ENCODE measurements at places on chromosomes 3 and 15.

- no peak for DNase-seq
Measured at GRCh38 chr3:68059628-68060152, 405.3 kb upstream of the SUCLG2 start.

DNA sequence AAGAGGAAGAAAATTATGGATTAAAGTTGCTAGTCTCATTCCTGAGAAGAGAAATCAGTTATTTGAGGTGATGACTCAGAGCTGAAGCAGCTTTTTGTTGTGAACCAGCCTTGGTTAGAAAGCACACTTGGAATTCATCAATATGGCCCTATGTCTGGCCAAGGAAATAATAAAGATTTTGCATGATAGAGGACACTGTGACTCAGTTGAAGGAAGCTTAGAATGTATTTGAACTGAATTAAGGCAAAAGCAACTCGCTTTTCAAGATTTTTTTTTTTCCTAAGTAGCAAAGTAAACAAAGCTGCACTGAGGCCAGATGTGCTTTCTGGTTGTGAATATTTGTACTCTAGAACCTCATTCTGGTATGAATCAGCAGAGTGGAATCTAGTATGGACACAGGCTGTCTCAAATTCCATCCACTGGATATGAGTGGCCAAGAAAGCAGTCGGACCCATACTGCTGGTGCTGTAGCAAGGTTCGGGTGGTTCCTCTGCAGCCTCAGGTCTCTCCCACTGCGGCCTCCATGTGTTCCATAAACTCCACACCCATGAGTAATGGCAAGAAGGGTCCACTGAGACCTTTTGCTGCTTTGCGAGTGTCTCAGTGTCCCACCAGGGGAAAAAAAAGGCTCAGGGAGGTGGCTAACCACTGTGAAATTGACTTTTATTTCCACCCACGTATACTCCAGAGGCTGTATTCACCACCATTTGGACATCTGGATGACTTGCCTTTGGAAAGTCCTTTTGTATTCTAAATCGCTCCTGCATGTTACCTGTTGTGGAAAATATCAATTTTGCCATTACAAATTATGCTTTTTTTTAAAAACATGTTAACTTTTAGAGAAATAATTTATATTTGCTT, 53.1 kb downstream of the TGFBR2 start:
- DNase-seq = no peak

DNA sequence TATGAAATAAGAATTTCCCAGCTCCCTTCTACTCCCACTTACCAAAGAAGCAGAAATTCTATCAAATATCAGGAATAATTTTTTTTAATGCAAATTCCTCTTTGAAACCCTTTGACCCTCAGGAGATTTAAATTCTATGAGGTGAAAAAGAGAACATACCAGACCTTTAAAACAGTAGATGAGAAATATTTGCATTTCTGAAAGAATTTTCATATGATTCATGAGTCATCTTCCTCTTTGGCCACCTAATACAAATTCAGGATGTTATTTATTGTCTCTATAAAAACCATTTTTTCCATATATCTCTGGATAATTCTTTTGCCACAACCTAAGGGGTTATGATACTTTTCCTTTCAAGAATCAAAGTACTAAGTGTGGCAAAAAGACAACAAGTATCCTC, 67.3 kb upstream of the ST3GAL6 start:
- DNase-seq = no peak

- no peak for DNase-seq
Measured at GRCh38 chr3:95887114-95887513, 927.3 kb upstream of the EPHA6 start.

DNA sequence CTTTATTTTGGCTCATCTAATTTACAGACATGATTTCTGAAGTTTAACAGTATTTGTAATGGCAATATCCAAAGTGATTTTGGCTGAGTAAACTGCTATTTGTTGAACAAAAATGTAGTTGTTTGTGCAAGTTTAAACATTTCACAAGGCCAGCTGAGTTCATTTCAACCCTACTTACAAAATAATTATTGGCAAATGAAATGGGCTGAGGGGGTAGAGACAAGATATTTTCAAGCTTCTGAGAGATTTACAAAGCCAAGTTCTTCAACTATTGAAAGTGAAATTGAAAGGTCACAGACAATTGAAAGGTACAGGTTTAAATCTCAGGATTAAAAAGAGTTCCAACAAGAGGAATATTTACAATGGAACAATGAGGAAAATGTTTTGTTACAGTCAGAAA, 77.1 kb downstream of the DUT start:
- DNase-seq = no peak

GRCh38 chr3:16286161-16286560, 21.1 kb downstream of the OXNAD1 start:
- no peak for DNase-seq

DNA sequence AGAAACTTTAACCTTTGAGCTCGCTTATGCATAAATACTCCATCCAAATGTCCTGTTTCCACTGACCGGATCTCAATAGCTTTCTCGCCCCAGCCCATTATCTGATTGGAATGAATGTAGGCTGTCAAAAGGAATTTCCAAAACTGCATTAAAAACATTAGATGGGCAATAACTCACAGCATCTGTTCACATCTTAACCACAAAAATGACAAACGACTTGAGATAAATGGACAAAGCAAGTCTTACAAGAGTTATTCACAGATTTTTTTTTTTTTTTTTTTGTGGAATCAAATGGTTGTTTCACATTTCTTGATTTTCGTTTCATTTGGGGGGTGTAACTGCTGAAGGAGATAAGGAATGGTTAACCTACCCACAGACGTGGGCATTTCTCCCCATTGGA, 39.7 kb upstream of the SLC2A2 start:
- no peak for DNase-seq

DNA sequence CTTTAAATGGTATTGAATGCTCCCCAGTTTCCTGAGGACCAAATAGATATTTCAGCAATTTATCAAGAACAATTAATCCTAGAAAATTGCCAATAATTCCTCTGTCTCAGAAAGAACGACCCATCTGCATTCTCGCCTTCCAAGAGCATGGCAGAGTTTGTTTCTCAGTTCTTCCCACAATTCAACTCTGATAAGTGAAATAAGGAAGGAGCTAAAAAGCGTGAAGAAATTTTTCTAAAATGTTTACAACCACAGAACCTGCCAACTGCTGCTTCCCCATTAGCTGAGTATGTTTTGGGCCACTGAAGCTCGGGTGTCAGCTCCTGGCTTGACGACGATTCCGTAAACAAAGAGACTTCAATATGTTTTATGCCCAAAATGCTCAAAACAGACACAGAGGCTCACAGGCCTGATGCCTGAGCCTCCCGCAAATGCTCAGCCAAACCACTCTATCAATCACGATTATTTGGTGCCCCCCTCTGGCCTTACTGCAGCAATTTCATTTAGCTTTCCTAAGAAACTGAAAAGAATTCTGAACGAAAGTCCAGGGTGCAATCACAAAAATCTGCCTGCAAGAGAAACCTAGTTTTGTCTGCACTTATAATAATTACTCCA, 259.2 kb upstream of the CCDC54 start:
- no peak for DNase-seq

- DNase-seq = no peak
Measured at GRCh38 chr3:15903759-15904720, 106.3 kb upstream of the ANKRD28 start.

- peak; percentile 46 for DNase-seq
Measured at GRCh38 chr3:145899241-145899640, 261.7 kb downstream of the PLOD2 start.

GRCh38 chr3:44045476-44046275, 196.0 kb upstream of the TOPAZ1 start:
- DNase-seq = no peak

DNA sequence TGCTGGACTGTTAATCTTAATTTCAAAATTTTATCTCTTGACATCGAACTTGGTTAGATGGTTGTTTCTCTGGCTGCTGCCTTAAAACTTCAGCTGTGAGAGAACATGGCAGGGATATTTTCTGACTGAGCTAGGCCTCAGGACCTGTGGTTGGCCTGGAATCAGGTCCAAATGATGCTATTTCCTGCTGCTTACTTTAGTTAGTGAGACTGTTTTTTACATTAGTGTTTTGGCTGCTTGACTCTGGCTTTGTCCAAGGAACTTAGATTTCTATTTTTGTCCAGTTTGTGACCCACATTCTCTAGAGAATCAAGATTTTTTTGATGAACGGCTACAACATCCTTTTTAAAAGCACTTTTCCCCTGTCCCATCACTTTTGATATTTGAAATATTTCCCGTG, 497.9 kb upstream of the SGO1 start:
- no peak for DNase-seq

DNA sequence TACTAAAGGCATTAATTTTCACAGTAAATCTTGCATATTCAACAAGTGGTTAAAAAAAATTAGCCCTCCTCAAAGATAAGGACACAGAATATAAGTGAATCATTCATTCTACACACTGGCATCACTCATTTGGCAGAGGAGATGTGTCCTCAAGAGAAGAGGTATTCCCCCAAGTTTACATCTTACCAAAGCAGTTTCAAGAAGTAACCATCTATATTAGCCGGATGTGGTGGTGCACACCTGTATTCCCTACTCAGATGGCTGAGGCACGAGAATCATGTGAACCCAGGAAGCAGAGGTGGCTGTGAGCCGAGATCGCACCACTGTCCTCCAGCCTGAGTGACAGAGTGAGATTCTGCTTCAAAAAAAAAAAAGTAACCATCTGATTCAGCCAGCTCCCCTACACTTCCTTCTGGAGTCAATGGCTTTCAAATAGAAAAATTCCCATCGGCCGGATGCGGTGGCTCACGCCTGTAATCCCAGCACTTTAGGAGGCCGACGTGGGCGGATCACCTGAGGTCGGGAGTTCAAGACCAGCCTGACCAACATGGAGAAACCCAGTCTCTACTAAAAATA, 15.4 kb downstream of the RAF1 start:
- no peak for DNase-seq

DNA sequence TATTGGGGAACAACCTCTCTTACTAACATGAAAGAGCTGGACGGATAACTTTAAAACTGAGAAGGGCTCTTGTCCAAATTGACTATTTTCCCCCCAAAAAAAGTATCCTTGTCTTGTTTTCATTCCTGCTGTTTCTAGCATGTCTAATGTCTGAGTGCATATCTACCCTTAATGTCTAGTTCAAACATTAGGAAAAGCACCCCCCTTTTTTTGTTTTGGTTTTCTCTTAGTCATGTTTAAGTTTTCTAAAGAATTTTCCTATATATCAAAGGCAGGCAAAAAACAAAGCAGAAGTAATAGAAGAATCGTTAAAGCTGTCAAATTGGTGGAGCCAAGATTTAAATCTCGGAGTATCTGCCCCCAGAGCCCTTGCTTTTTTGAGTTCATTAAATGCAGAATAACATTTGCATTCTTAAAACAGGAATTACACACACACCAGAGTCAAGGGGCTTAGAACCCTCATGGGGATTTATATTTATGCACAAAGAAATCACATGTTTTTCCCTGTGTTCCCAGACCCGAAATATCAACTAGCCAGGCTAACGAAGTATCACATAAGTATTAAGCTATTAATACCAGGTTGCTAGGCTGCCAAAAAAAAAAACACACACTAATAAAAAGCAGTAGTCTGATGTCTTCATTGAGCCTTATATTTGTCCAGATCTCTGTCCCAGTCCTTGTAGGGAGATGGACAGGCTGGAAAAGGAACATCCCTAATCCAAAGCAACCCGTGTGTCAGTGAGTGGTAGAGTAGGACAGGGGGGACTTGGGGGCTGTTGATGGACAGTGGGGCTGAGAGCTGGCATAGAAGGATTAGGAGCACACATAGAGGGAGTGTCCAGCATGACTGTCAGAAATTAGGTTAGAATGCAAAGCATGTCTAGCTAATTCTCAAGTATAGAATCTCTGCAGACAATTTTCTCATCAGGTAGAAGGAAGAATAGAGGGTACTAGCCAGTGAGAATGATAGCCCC, 103.6 kb upstream of the BFSP2 start:
- DNase-seq = no peak

GRCh38 chr3:112027826-112028225, 6.7 kb upstream of the TMPRSS7 start:
- DNase-seq = no peak
